ENCODE measurements at places on chromosomes 7 and 10.

GRCh38 chr7:77235276-77235675, 35.7 kb upstream of the FGL2 start:
- peak; percentile 39 for DNase-seq

DNA sequence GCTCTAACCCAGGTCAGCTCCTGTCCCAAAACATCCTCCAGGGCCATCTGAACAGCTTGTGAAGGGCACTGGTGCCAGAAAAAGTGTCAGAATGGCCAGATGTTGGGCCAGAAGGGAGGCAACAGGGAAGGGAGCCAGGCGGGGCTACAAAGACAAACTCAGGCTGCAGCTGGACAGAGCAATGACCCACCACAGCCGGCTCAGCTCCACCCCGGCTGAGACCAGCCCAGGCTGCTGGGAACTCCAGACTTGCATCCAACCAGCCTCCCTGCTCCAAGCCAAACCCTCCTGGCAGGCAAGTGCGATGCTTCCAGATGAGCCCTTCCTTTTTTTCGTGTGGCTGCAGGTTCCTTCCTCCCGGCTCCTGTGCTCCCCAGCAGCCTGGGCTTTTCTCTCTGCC, 466.9 kb downstream of the PTPRN2 start:
- no peak for DNase-seq

DNA sequence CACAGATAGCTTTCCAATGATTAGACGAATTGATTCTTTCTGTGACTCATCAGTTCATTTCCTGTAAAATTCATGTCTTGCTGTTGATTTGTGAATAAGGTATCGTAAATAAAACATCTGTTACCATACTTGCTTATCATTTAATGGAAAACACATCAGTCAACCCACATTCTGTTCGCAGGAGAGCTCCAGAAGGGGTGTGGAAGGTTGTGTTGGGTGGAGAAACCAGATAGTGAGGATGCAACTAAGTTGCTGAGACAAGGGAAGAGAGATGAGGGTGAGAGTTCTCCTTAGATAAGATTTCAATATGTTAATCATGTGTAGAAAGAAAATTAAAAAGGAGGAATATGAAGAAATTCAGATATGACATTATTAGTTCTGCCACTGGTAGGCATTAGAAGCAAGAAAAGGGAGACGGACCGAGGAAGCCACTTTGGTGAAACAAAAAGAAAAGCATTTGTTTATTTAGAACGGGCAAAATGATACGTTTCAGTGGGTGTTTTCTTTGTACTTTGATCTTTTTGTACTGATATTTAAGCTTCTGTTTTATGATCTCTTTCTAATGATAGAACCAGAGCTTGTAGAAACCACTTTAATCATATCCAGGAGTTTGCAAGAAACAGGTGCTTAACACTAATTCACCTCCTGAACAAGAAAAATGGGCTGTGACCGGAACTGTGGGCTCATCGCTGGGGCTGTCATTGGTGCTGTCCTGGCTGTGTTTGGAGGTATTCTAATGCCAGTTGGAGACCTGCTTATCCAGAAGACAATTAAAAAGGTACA, 7.8 kb downstream of the CD36 start:
- DNase-seq = no peak

DNA sequence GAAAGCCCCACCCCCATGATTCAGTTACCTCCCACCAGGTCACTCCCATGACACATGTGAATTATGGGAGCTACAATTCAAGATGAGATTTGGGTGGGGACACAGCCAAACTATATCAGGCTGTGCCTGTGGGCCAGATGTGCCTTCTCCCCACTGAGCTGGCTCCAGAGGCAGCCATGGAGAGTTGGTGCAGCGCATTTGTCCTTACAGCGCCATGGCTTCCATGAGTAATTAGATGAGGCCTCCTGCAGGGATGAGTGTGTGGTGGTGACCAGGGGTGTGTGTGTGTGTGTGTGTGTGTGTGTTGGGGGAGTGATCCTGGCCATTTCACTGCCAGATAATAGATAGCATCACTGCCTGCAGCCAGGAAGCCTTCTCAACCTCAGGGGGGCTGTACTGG, 94.6 kb downstream of the FANK1 start:
- DNase-seq = no peak

- DNase-seq = no peak
Observed at GRCh38 chr7:1704811-1705738, 35.0 kb downstream of the ELFN1 start.

- DNase-seq = peak; percentile 32
Observed at GRCh38 chr10:86253091-86254072, 113.2 kb downstream of the GRID1 start.

DNA sequence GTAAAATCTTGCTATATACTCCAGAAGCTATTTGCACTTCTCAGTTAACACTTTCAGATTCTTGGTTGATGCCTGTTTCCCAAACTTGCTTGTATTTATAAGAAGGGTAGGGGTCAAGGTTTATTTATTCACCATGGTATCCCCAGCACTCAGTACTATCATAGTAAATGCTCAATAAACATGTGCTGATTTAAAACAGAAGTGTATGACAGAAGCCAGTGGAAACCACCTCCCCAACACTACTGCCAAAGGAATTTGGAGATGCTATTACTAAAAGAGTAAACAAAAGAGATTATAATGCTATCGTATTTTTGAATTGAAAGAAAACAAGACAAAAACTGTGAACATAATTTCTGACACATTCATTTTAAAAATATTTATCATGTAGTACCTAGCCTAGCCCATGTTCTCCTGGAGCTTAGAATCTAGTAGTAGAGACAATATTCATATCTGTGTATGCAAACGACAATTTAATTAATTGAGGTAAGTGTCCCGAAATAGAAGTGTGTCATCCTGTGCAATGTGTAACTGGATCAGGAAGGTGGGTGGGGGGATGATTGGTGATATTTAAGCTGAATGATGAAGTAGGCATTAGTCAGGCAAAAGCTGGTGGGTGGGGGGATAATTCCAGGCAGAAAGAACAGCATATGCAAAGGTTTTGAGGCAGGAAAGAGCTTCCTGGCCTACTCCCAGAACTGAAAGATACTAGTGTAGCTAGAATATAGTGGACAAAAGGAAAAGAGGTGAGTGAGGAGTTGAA, 77.5 kb downstream of the HGF start:
- DNase-seq = no peak
